Activated CD4-positive, alpha-beta memory T cell treated with anti-CD3 and anti-CD28 coated beads for 36 hours (primary cell): ENCODE measurements at places on chromosomes 6 and 20.
A peak's percentile ranks its signal among the peaks of the same experiment; 100 is the strongest.

GRCh38 chr6:35736253-35736894 lies 458 bp upstream of the ARMC12 start:
- H3K27ac ChIP-seq: peak overlapping the region; percentile 8
- no peaks in the 10 kb centered on the region for H3K27me3 ChIP-seq
- peaks cover 44% of the 10 kb centered on the region for H3K4me1 ChIP-seq
- no peaks in the 10 kb centered on the region for H3K36me3 ChIP-seq
- peak; percentile 90 for DNase-seq

DNA sequence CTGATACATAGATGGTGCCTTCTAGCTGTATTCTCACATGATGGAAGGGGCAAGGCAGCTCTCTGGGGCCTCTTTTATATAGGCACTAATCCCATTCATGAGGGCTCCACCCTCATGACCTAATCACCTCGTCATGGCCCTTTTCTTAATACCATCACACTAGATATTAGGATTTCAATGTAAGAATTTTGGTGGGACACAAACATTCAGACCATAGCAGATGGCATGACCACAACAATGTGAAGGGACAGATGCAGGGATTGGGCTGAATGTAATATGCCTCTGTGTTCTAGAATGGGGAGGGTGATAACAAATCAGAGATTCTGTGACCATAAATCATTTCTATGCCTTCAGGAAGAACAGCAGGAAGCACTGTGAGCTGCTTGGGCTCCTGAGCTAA lies 145.8 kb downstream of the LCA5 start:
- H3K4me1 ChIP-seq: no peaks in the 10 kb centered on the region
- no peak for DNase-seq
- no peak overlapping the region for H3K4me3 ChIP-seq

DNA sequence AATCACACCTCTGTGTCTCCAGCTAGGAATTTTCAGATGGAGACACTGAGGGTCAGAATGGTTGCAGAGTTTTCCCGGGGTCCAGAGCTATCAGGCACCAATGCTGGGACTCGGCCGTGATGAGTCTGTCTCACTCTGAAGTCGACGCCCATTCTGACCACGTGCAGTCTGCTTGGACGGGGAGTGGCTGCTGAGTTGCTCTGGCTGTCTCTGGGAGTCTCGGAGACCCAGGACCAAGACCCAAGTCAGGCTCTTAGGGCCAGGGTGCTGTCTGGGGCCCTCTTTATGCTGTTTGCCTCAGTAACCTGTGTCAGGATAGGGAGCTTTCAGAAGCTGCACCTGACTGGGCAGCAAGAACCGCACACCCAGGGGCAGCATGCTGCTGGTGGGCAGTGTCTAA lies 4.6 kb downstream of the IP6K3 start:
- H3K27ac ChIP-seq: no peak overlapping the region
- peaks cover 7% of the 10 kb centered on the region for H3K27me3 ChIP-seq
- DNase-seq: no peak
- no peaks in the 10 kb centered on the region for H3K36me3 ChIP-seq
- H3K4me3 ChIP-seq: no peak overlapping the region

GRCh38 chr20:36175016-36175415 lies 20.5 kb downstream of the EPB41L1 start:
- H3K4me1 ChIP-seq: peaks cover 3% of the 10 kb centered on the region
- DNase-seq: no peak
- no peaks in the 10 kb centered on the region for H3K27me3 ChIP-seq

DNA sequence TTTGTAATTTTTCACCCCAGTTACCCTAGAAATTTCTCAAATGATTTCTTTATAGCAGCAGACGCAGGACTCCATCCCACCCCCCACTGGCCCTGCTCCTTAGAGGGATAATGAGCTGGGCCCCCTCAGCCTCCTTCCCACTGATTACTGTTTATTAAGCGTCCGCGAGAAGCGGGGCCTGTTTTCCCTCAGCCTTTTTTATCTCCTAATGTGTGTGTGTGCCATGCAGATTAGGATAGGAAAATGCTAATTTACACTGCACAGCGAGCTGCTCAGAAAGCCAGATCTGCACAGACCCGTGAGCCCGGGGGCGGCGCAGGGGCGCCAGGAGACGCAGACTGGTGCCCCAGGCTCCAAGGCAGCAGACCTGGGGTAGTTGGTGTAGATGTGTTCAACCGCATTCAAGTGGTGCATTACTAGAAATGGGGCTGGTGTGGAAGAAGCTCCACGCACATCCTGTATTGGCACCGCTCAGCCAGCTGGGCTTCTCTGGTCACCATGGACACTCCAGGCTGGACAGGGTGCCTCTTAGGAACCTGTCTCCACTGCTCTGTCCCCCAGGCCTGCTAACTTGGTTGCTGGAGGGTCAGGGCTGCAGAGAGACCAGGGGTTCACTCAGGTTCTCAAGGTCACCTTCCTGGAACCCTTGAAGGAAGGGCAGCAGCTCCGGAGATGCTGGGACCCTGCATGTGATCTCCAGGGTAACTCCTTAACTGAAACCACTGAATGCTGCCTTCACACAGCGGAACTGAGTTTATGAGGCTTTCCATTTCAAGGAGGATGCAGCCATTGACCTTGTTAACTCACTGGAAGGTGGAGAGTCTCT lies 256.3 kb downstream of the ERMARD start:
- H3K27ac ChIP-seq: no peak overlapping the region
- H3K4me1 ChIP-seq: no peaks in the 10 kb centered on the region
- peaks cover 9% of the 10 kb centered on the region for H3K27me3 ChIP-seq
- H3K36me3 ChIP-seq: peaks cover 5% of the 10 kb centered on the region

- DNase-seq: no peak
- H3K36me3 ChIP-seq: no peaks in the 10 kb centered on the region
These were observed 82.5 kb downstream of the POPDC3 start for GRCh38 chr6:105097288-105097687.

DNA sequence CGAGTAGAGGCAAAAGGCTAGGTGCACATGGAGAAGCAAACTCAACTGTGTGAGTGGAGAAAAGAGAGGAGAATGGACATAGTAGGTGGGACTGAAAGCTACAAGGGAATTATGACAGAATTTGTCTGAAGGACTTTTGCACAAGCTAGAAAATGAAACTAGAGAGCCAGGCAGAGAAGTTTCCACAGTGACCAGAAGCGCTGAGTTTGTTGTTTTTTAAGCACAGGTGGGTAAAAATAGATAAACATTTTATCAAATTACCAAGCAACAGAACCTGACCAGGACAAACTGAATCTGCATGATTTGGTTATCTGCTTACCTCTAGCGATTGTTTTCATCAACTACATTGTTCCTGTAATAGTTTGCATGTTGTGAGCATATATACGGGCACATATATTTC lies 38.6 kb downstream of the SMLR1 start:
- no peak for DNase-seq
- no peaks in the 10 kb centered on the region for H3K27me3 ChIP-seq
- no peak overlapping the region for H3K27ac ChIP-seq
- no peak overlapping the region for H3K4me3 ChIP-seq
